Type B pancreatic cell (in vitro differentiated cells): ENCODE measurements at places on chromosomes 7 and 10. TPM values are rescaled to one million over a fixed set of nuclear protein-coding genes. Genes with fewer than 3 reads are reported as not detected.

HOXA2 gene
- total RNA-seq, result 7.7 and 26.8 TPM in 2 replicates

MBL2 gene
- total RNA-seq, result not detected in 2 replicates

- peak overlapping the region; percentile 64 for H3K27ac ChIP-seq
- H3K36me3 ChIP-seq, result no peaks in the 10 kb centered on the region
- peaks cover 14% of the 10 kb centered on the region for H3K4me1 ChIP-seq
- no peak overlapping the region for H3K4me3 ChIP-seq
- no peaks in the 10 kb centered on the region for H3K27me3 ChIP-seq
- DNase-seq, result no peak
Measured at GRCh38 chr7:21617916-21618390, 75.1 kb downstream of the DNAH11 start.

- peaks cover 7% of the 10 kb centered on the region for H3K27me3 ChIP-seq
- H3K27ac ChIP-seq, result no peak overlapping the region
- no peak for DNase-seq
- peaks cover 9% of the 10 kb centered on the region for H3K4me1 ChIP-seq
Measured at GRCh38 chr10:31075434-31075833, 43.8 kb upstream of the ZNF438 start.

GRCh38 chr10:97774811-97775294 lies 3.1 kb upstream of the SFRP5 start:
- H3K27me3 ChIP-seq, result peaks cover 69% of the 10 kb centered on the region
- H3K36me3 ChIP-seq, result no peaks in the 10 kb centered on the region
- no peak overlapping the region for H3K27ac ChIP-seq
- peaks cover 10% of the 10 kb centered on the region for H3K4me1 ChIP-seq

GRCh38 chr10:131402771-131403650 lies 91.5 kb upstream of the TCERG1L start:
- peaks cover 29% of the 10 kb centered on the region for H3K27me3 ChIP-seq
- no peak overlapping the region for H3K4me3 ChIP-seq
- H3K27ac ChIP-seq, result peak overlapping the region; percentile 61
- H3K36me3 ChIP-seq, result no peaks in the 10 kb centered on the region

DNA sequence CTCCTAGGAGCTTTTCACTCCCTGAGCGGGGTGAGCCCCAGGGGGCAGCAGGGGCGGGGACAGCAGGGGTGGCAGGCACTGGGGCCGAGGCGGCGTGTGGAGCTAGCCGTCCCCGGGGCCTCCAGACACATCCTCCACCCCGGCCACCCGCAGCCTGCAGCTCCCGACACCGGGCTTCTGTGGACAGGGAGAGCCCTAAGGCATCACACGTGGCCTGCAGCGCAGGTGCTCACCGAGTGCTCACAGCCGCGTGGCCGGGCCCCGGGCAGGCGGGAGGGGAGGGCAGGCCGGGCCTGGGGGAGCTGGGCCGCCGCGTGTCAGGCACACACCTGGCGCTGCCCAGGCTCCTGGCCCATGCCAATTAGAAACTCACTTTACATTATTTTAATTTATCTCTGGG lies 51.4 kb downstream of the MICALL2 start:
- no peaks in the 10 kb centered on the region for H3K36me3 ChIP-seq
- H3K4me3 ChIP-seq, result no peak overlapping the region
- no peak for DNase-seq
- H3K27me3 ChIP-seq, result peaks cover 51% of the 10 kb centered on the region
- no peak overlapping the region for H3K27ac ChIP-seq
